ENCODE measurements at places on chromosomes 7 and 10.

GRCh38 chr7:10860516-10860915, 113.2 kb upstream of the PHF14 start:
- DNase-seq = no peak

GRCh38 chr7:130904031-130904757, 170.2 kb upstream of the KLF14 start:
- DNase-seq = no peak

DNA sequence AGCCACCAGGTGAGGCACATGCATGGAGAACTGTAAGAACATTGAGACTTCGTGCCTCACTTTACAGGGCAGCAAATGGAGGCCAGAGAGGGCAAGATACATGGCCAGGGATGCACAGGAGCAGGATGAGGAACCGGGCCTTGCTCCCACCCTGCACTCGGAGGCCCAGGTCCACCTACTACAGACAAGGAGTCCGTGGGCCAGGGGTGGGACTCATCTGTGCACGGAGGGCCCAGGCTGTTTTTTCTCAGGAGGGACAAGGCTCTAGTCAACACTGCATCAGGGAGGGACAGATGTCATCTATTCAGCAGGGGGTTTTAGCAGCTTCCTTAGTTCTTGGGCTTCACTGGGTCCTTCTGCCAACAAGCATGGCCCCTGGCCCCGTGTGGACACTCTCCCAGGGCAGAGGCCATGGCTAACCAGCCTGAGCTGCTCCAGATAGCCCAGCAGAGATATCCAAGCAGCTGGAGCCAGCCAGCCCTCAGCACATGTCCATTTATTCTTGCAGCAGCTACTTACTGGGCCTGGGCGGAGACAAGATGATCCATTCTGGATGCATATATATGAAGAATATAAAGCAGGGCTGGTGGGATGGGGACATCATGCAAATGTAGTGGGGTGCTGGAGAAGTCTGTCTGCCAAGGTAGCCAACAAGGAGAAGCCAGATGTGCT, 134.5 kb upstream of the RET start:
- no peak for DNase-seq

- DNase-seq = no peak
Observed at GRCh38 chr10:100072514-100072913, 9.2 kb downstream of the CPN1 start.

DNA sequence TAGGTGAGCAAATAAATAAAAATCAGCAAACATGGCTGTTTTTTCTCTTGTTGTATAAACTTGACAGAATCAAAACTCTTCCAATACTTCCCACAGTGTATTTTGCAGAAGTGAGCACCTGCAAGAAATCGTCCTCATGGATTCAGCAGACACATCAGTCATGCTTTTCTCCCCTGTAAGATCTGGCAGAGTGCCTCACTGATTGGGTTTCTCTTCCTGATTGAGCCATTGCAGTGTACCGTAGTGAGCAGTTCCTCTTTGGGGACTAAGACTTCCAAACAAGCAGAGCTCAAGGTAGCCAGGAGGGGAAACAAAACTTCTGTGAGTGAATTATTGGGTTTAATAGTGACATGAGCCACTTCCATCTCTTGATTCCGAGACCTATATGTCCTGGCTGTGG, 2.2 kb upstream of the CCDC3 start:
- DNase-seq = no peak
